A172 (cell line): ENCODE measurements at places on chromosomes 3 and 15. TPM values are rescaled to one million over a fixed set of nuclear protein-coding genes. Genes with fewer than 3 reads are reported as not detected.

Gene TMEM158
- total RNA-seq, result 95.1 and 111 TPM in 2 replicates

GRCh38 chr15:77540312-77541060 is 92.2 kb downstream of the LINGO1 start:
- DNase-seq, result no peak

- DNase-seq, result no peak
These were observed 524.4 kb downstream of the NSUN3 start for GRCh38 chr3:94587291-94587690.

DNA sequence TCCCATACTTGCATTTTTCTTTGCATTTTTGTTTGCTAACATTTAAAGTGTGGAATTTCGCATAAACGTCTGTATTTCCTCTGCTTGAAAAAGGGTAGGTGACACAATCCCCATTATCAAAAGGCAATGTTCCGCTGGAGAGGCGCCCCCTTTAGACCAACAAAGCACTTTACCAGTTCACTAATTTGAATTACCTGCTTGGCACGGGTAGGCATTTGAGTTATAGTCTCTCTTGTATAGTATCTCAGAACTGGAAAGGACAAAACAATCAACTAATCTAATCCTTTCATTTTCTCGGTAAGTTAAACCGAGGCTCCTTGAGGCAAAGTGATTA is 775 bp upstream of the CCDC39 start:
- DNase-seq, result peak; percentile 19

DNA sequence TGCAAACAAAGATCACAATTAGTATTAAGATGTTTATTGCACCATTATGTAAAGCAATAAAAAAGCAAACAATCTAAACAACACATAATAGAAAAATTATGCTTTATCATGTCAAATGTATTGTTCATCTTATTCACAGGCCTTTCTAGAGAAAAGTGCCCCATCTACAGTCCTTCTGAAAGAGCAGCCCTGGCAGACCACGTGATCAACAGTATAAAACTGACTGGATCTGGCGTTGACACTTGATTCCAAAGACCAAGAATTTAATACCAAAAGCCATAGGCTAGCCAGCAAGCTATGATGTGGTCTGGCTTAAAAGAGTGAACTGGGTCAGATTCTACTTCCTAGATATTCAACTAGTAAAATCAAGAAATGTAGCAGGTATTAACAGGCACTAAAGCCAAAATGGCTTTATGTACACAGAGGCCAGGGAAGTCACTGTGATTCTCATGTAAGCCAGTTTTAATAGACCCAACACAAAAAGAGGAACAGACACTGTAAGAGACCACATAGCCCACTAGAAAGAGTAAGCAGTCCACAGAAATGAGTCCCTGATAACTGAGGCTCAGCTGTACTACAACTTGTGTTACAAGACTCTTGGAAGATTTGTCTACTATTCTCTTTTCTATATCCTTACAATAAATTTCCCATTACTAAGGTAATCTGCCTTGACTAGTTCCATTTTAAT is 32.5 kb downstream of the DMXL2 start:
- DNase-seq, result no peak

DNA sequence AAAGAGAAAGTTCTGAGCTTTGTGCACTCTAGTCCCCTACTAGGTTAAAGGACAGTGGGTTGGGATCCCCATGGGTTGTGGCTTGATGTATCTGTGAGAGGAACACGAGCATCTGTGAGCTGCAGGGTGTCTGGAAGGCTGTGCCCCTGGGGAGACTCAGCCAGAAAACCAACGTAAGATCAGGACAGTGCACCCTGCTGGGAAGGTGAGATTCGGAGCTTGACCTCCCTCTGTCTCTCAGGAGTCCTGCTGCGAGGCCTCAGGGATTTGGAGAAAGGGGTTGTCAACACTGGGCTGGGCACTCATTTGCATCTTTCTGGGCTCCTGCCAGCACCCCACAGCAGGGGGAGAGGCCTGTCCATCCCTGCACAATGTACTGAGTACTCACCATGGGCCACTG is 15.2 kb downstream of the ANKRD63 start:
- peak; percentile 41 for DNase-seq

DNA sequence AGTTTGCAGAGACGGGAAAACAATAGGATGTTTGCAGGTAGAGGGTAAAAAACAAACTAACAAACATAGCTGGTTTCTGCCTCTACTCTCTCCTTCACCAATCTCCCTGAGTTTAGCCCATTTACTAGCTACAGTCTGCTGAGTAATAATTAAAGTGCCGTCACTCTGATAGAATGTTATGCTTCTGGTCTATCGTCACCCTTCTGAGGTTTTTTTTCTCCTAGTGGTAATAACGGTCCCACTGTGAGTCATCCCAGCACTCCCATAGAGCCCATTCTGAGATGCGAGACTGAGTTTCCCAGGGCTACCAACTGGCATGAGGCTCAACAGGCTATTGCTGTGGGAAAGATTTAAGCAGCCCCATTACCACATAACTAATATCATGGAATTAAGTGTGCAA is 56.4 kb downstream of the PLAAT1 start:
- DNase-seq, result peak; percentile 95

DNA sequence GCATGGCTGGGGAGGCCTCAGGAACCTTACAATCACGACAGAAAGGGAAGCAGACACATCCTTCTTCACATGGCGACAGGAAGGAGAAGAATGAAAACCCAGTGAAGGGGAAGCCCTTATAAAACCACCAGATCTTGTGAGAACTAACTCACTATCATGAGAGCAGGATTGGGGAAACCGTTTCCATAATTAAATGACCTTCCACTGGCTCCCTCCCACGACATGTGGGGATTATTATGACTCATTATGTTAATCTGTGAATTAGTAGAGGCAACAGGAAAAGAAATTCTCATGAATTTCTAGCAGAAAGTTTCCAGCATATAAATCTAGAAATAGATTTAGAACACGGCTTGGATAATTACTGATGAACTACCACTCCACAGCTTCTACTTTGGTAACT is 937.3 kb downstream of the ROBO1 start:
- no peak for DNase-seq

GRCh38 chr3:52159503-52159902 is 5.3 kb upstream of the POC1A start:
- no peak for DNase-seq

DNA sequence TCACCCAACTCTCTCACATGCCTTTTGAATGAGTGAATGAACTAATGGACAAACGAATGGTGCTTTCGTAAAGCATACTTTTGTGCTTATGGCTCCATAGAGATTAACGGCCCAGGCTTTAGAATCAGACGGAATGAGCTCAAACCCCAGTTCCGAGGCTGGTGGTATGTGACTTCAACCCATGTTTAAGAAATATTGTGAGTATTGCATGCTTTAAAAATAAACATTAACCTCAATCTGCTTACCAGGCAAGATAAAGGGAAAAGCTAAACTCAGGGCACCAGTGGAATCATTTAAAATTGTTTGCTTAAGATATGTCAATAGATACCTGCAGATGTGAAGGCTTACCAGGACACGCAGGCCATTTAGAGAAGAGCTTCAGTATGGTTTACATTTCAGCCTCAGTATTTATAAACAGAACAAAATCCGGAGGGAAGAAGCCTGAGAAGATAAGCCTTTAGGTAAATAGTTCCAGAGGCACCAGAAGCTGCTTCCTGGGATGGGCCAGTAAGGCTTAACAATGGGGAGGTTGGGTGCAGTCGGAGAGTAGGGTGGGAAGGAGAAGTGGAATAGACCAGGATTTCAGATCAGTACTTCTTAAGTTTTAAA is 186.4 kb downstream of the ADAMTS9 start:
- no peak for DNase-seq

Gene SLC9A9
- 1.1 and 1.8 TPM in 2 replicates for total RNA-seq

DNA sequence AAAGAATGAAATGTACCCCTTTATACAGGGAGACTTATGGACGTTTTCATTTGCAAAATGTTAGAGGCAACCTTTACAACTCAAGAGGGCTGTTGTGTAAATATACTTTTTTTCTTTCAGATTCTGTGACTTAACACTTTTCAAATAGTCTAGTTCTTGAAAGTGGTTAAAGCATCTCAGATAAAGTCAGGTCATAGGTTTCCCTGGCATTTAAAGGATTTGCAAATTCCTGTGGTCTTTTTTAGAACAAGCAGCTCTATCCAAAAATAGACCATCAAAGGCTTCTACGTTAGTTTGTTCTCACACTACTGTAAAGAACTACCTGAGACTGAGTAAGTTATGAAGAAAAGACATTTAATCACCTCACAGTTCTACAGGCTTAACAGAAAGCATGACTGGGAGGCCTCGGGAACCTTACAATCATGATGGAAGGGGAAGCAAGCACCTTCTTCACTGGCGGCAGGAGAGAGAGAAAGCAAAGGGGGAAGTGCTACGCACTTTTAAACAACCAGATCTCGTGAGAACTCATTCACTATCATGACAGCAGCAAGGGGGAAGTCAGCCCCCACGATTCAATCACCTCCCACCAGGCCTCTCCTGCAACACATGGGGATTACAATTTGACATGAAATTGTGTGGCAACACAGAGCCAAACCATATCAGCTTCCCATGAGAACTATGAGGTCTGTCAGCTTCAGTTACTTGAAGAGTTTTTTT is 23.3 kb upstream of the GABRR3 start:
- DNase-seq, result no peak
